ENCODE measurements at places on chromosomes 7 and 10. TPM values are rescaled to one million over a fixed set of nuclear protein-coding genes. Genes with fewer than 3 reads are reported as not detected.

- H3K4me1 ChIP-seq, result peaks cover 7% of the 10 kb centered on the region
- peak; percentile 51 for DNase-seq
- H3K27ac ChIP-seq, result no peak overlapping the region
- H3K36me3 ChIP-seq, result no peaks in the 10 kb centered on the region
- no peaks in the 10 kb centered on the region for H3K27me3 ChIP-seq
These were observed 101.9 kb downstream of the GRID1 start for GRCh38 chr10:86264481-86265231.

OR2A12 gene
- total RNA-seq, result not detected

DNA sequence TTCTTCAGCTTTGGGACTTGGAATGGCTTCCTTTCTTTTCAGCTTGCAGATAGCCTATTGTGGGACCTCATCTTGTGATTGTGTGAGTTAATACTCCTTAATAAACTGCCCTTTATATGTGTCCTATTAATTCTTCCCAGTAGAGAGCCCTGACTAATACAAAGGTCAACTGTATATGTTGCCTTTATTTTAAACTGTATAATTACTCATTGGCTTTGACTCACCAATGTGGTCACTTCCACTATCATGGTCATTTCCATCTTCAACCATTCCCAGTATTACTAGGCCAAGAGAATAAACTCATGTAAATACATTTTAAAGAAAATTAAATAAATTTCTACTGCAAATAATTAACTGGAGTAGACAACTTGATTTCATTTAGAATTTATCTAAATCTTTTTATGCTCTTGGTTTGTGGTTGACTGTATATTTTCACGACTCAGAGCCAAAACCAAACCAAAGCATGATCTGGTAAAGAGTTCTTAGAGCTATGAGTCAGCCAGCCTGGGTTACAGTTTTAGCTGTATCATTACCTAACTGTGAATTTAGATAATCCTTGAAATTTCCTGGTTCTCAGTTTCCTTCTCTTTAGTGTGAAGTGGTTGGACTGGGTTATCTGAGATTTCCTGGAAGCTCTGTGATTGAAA lies 188.4 kb downstream of the PPP1R3A start:
- DNase-seq, result no peak
- no peaks in the 10 kb centered on the region for H3K36me3 ChIP-seq
- H3K4me3 ChIP-seq, result no peak overlapping the region
- no peaks in the 10 kb centered on the region for H3K27me3 ChIP-seq

TAC1 gene
- total RNA-seq, result not detected

- no peak overlapping the region for H3K27ac ChIP-seq
- no peak for DNase-seq
- no peak overlapping the region for H3K4me3 ChIP-seq
- H3K27me3 ChIP-seq, result peaks cover 45% of the 10 kb centered on the region
These were observed 8.3 kb downstream of the FAM204A start for GRCh38 chr10:118333871-118334270.

GPR146 gene
- 1.4 TPM for total RNA-seq

DNA sequence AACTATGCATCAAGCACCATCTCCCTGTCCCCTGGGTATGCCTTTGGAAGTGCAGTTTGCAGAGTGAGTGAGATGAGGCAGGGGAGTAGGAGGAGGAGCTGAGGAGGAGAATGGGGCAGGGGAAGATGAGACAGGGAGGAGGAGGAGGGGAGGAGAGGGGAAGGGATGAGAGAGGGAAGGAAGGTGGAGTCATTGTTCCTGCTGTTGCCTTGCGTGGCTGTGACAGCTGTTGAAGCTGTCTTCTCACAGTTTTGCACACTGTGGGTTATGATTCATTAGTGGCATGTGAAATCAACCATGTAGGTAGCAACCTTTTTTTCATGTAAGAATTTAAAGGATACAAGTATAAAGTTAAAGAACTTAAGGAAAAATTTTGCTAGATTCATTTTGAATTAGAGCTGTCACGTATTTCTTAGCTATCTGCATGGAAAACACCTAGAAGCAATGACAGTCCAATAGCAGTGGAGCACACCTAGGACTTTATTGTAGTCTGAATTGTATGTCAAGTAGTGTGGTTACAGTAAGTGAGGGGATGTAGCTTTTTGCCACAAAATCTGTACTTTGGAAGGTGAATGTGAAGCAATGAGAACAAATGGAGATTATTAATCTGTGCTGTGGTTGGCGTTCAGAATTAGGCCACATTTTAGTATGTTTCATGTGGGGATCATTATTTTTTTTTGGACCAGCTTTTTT lies 21.7 kb downstream of the CCM2 start:
- H3K36me3 ChIP-seq, result peaks cover 22% of the 10 kb centered on the region
- no peak for DNase-seq
- H3K4me3 ChIP-seq, result no peak overlapping the region
- no peak overlapping the region for H3K27ac ChIP-seq
- H3K4me1 ChIP-seq, result no peaks in the 10 kb centered on the region
- H3K27me3 ChIP-seq, result no peaks in the 10 kb centered on the region

- DNase-seq, result peak; percentile 26
- no peak overlapping the region for H3K27ac ChIP-seq
- no peaks in the 10 kb centered on the region for H3K27me3 ChIP-seq
- H3K36me3 ChIP-seq, result peaks cover 24% of the 10 kb centered on the region
These were observed 11.5 kb downstream of the ZMIZ2 start for GRCh38 chr7:44760034-44760580.

GRCh38 chr7:78939669-78940068 lies 513.8 kb downstream of the MAGI2 start:
- no peaks in the 10 kb centered on the region for H3K36me3 ChIP-seq
- H3K27me3 ChIP-seq, result no peaks in the 10 kb centered on the region
- no peak overlapping the region for H3K4me3 ChIP-seq
- H3K27ac ChIP-seq, result no peak overlapping the region

CCDC172 gene
- total RNA-seq, result not detected

- H3K4me3 ChIP-seq, result no peak overlapping the region
- DNase-seq, result peak; percentile 89
- H3K27ac ChIP-seq, result no peak overlapping the region
- H3K27me3 ChIP-seq, result no peaks in the 10 kb centered on the region
- H3K36me3 ChIP-seq, result no peaks in the 10 kb centered on the region
- H3K4me1 ChIP-seq, result no peaks in the 10 kb centered on the region
These were observed 317.8 kb downstream of the SH2D4B start for GRCh38 chr10:80855348-80855971.

Measured in endodermal cell (in vitro differentiated cells).